T-cell (primary cell): ENCODE measurements at places on chromosomes 7 and 10. TPM values are rescaled to one million over a fixed set of nuclear protein-coding genes. Genes with fewer than 3 reads are reported as not detected.

- no peak for DNase-seq
These were observed 135.6 kb downstream of the TMEM168 start for GRCh38 chr7:112654322-112655216.

GRCh38 chr10:89535171-89536012, at the start of gene SLC16A12:
Gene SLC16A12, minus strand, starts transcription at chr10:89535594. Its CDS starts 73,016 bp downstream, at chr10:89462578.
- no peak for DNase-seq

PRDX3 gene
- total RNA-seq, result 34.8 TPM

ANKRD2 gene
- total RNA-seq, result 0.35 TPM

IDI2 gene
- not detected for total RNA-seq

DNA sequence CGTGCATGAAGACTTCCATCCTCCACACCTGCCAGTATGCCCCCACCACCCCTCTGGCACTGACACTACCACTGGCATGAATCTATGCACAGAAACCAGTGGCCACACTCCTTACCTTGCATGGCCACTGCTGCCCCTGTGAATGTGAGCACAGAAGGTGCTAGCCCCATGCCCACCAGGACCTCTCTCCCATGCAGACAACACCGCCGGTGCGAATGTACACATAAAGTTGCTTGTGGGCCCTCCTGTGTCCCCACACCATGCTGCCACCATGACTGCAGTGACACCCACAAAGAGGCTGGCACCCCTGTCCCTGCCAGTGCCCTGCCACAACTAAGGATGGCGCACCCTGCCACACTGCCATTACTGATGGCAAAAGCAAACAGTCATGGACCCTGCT, 289.5 kb upstream of the KCND2 start:
- no peak for DNase-seq

DNA sequence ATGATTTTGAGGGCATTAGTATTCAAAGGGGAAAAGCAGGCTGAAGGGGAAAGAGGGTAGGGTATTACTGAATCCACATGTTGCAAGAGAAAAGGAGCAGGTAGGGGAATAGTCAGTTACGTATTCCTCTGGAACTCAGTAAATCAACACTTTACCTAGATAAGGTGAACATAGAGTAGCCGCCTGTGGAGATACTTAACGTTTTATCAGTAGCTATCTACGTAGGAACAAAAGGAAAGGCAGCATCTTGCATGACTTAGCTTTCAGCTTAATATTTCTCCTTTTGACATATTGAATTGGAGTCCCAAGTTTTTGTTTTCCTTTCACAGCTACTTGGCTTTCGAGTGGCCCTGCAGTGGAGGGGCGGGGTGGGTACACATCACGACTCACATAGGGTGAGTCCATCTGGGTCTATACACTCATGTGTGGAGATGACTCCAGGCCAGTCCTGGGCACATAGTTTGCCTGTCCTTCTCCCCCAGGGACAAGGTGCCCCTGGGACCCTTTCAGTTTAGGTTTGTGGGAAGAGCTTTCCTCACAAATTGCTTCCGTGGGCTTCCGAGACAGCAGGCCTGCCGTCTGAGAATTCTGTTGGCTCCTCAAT, 48.1 kb downstream of the CCNY start:
- no peak for DNase-seq

OR2A12 gene
- total RNA-seq, result not detected

RBAK gene
- 17.5 TPM for total RNA-seq

DNA sequence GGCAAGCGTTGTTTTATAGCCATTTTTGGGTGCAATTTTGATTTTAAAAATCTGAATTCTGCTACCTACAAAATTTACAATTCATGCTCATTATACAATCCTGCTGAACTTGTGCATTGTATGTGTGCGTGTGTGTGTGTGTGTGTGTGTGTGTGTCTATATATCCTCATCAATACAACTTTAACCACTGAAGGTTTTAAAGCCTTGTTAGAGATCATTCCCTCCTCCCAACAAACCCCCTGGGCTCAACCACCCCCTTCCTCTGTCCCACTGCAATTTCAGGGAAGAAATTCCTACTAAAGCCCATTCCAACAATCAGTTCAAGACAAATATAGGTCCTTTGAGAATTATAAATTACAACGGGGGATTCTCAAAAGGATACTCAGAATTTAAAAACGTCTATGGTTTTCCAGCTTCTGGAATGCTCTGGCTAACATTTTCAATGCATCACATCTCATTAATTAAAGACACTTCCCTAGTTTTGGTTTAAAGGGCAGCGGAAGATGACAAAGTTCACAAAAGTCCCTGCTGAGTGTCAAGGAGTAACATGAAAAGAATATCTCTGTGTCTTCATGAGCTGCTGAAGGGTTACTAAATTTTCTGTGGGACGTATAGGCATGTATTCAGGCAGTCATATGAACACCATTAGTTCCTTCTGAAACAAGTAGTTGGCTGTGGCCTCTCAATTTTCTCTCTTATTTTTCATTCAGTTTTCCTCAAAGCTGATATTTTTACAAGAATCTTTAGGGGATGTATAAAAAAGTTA, 889 bp upstream of the SEMA3A start:
- DNase-seq, result no peak

DNA sequence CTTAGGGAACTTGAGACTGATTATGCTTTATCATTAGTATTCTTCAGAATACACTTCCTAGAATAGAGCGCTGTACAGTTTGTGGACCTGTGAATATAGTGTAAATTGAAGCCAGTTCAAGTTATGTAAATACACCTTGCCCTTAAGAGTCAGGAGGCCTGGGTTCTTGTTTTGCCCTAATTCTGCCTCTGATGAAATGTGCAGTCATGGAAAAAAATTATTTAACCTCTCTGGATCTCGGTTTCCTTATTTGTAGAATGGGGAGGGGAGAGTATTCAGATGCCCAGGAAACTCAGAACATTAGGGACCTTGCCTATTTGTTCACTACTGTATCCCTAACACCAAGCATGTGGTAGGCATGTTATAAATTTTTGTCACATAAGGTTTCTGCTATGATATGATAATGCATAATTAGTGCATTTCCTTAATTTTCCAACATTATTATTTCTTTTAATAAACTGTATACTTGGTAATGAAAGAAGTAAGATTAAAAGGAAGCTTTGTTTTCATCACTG, 1.3 kb downstream of the EXOC6 start:
- DNase-seq, result no peak

DNA sequence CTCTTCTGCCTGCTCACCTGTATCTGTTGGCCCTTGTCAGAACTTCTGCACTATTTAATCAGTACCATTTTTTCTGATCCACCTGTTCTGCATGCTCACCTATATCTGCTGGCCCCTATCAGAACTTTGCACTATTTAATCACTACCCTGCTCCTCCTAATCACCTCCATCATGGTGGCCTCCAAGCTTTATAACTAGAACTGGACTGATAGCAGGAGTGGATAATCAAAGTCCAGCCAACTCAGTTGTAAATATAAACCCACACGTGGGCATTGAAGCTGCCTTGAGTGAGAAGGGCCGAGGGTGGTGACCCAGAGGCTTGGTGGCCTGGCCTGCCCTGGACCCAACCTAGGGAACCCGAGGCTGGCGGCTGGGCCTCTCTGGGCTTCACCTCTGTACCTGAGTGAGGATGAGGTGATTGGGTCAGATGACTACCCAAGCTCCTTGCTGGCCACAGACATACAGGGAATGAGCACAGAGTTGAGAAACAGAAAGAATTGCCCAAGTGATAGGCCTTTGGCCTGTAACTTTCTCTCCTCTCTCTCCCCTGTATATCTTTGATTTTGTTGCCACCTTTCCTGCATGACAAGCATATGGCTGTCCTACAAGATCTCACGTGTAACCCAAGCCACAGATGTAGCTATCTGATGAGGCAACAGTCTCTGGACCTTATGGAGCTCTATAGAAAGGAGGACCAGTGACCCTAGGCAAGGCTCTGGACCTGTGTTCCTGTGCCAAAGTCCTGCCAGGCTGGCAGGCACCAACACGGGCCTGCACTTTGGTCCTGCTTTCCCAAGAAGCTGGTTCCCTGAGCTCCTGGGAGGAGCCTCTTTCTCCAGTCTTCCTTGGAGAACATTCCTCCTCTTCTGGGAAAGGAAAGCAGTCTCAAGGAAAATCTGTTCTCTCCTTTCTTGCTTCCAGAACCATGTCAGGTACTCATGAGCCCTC, 23.4 kb upstream of the FAM3C start:
- no peak for DNase-seq

- no peak for DNase-seq
These were observed 427.1 kb downstream of the GPAM start for GRCh38 chr10:111756217-111757061.

MOGAT3 gene
- total RNA-seq, result not detected

DNA sequence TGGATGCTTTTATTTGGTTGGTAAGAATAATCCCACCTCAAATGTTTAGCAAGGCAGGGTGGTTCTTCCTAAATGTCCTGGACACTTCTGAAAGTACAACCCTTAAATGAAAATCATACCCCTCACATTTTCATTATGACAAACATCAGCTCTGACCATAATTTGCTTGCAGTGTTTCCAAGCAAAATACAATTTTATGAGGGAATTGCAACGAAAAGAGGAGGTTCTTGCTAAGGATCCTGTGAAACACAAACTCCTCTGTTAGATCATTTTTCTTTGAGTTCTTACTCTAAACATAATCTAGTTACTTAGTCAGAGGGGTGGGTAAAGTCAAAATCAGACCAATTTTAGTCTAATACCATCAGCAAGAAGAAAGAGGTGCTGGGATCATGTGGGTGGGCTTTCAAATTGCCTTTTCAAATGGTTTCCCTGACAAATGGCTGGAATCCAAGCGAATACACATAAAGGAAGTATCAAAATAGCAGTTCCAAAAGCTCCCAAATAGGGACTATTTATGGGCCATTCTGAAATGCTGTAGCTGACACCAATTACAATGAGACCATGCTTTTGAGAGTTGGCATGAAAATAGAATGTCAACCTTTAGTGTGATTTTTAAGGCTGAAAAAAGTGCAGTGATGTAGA, 164.9 kb upstream of the INHBA start:
- no peak for DNase-seq

DNA sequence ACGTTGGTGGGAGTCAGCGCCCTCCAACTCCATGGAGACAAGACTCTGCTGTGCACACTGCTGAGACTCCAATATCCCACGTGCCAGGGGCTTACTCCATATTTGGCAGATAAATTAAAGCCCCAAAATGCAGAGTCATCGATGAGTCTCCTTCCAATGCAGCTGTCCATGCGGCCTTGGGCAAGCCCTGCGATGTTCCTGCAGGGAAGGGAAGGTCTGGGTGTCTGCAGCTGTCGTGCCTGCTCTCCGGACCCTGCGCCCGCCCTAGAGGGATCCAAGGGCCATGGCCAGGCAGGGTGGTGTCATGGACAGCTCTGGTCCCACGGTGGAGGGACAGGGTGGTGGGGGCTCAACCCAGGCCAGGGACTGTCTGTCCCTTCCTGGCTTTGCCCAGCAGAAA, 185.2 kb downstream of the PTPRN2 start:
- DNase-seq, result no peak

CCZ1B gene
- 90.6 TPM for total RNA-seq

DNA sequence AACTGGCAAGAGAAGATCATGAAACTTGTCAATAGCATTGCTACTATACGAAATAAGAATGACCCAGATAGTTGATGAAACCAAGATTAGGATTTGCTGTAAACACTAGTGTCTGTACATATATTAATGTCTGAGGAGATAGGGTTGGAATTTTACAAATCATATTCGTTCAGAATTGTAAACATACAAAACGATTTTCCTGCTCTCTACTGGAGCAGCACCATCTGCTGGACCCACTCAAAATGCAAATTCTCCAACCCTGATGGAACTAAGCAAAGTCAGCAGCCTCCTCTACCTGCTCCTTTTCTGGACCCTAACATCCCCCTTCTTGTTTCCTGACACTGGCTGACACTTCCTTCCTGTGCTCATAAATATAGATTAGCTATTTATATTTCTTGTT, 29.4 kb upstream of the SGMS1 start:
- no peak for DNase-seq

VWC2 gene
- total RNA-seq, result not detected

- no peak for DNase-seq
These were observed 47.2 kb downstream of the AGK start for GRCh38 chr7:141598408-141598807.

- no peak for DNase-seq
These were observed 39.0 kb upstream of the AOAH start for GRCh38 chr7:36763132-36763816.

DNA sequence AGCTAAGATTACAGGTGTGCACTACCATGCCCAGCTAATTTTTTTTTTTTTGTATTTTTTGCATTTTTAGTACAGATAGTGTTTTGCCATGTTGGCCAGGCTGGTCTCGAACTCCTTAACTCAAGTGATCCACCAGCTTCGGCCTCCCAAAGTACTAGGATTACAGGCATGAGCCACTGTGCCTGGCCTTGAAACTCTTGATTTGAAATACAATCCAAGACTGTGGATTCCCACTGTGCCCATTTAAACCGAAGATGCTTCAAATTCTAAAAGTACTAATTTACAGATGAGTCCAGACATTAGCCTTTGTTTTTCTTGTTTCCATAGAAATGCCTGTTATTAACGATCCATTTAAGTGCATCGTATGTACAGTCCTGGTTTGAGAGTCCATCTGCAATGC, 130.9 kb downstream of the CACNA2D1 start:
- DNase-seq, result no peak

- DNase-seq, result no peak
These were observed 140.9 kb downstream of the PTPRN2 start for GRCh38 chr7:158446706-158447105.

- DNase-seq, result no peak
These were observed 187.4 kb downstream of the PARD3 start for GRCh38 chr10:34627741-34628140.

DNA sequence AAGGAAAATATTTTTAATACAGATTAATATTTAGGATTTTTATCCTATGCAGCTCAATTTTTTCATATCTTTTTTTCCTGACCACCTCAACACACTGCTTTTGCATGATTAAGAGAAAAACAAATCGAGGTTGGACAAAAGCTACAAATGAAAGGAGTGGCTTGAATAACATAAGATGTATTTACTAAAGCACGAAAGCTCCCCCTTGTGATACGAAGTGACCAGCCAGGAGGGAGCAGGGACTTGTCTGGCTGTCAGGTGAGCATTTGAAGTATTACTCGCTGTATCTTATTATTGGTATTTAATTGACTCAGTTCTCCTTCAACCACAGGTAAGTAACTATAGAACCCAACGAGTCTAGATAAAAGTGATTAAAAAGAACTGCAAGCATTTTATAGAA, 265.2 kb upstream of the PHF14 start:
- no peak for DNase-seq

GRCh38 chr7:148481147-148481526, 109.4 kb upstream of the C7orf33 start:
- no peak for DNase-seq

ADRB1 gene
- total RNA-seq, result 0.90 TPM

PRTFDC1 gene
- total RNA-seq, result 0.68 TPM

- no peak for DNase-seq
These were observed 659.6 kb upstream of the ANKRD30A start for GRCh38 chr10:36465604-36466379.
